ENCODE measurements at places on chromosomes 16 and 17. TPM values are rescaled to one million over a fixed set of nuclear protein-coding genes. Genes with fewer than 3 reads are reported as not detected.

DPEP2 gene
- polyA plus RNA-seq = 8.4 TPM

METRNL gene
- 50.8 TPM for polyA plus RNA-seq

PIMREG gene
- polyA plus RNA-seq = 0.72 TPM

SPATA22 gene
- 0.13 TPM for polyA plus RNA-seq

BCKDK gene
- 30.6 TPM for polyA plus RNA-seq

TMEM219 gene
- polyA plus RNA-seq = 100 TPM

EFNB3 gene
- 1.2 TPM for polyA plus RNA-seq

TPSG1 gene
- polyA plus RNA-seq = 0.34 TPM

DCAKD gene
- 40.6 TPM for polyA plus RNA-seq

FSCN2 gene
- polyA plus RNA-seq = not detected

DHX58 gene
- polyA plus RNA-seq = 117 TPM

TAC4 gene
- not detected for polyA plus RNA-seq

QPRT gene
- 111 TPM for polyA plus RNA-seq
